ENCODE measurements at places on chromosomes 3 and 15.

DNA sequence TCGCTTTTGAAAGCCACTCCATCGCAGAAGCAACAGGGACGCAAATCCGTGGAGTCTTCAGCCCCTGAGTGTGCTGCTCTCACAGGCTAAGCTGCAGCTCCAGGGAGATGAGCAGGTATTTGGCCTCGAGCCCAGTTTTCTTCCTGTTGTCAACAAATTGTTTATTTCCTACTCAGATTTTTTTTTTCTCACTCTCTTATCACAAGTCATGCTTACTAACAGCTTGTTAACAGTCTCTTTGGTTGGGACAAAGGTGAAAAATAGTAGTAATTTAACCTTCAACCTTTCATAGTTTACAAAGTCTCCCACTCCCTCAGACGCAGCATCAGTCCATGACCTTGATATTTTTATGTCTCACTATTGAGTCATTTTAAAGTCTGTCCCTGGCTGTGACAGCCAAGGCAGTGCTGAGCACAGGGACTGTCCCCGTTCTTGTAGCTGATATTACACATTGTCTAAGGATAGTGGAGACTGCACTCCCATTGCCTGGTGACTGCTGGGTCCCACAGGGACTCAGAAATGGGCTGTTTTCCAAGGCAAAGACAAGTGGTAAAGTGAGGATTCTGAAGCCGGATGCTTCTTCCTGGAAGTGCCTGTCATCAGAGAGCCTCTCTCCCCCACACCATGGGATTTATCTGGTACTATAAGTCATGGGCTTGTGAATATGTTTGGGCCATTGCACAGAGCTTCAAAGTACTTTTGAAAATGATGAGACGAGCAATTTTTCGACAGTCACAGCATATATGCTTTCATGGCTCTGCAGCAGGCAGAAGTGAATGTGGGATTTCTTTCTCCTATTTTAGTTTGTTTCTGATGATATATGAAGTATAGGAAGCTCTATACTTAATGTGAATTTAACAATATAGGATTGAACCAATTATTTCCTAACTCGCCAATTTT, 59.8 kb upstream of the UNC13C start:
- no peak for DNase-seq

DNA sequence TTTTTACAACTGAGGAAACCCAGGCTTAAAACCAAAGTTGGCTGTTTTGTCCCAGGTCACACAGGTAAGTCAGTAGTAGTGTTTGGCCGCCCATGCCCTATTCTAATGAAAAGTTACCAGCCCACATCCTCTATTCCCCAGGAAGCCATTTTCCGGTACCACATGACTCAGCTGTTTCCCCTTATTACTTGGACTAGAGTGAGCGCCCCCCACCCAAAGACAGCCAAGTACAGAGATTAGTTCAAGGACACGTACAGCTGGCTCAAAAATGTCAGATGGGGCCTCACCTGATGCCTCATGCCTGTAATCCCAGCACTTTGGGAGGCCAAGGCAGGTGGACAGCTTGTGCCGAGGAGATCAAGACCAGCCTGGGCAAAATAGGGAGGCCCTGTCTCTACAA, 8.5 kb upstream of the KLHL6 start:
- no peak for DNase-seq

- DNase-seq = no peak
Observed at GRCh38 chr15:76184650-76185035, 124.9 kb downstream of the TMEM266 start.

DNA sequence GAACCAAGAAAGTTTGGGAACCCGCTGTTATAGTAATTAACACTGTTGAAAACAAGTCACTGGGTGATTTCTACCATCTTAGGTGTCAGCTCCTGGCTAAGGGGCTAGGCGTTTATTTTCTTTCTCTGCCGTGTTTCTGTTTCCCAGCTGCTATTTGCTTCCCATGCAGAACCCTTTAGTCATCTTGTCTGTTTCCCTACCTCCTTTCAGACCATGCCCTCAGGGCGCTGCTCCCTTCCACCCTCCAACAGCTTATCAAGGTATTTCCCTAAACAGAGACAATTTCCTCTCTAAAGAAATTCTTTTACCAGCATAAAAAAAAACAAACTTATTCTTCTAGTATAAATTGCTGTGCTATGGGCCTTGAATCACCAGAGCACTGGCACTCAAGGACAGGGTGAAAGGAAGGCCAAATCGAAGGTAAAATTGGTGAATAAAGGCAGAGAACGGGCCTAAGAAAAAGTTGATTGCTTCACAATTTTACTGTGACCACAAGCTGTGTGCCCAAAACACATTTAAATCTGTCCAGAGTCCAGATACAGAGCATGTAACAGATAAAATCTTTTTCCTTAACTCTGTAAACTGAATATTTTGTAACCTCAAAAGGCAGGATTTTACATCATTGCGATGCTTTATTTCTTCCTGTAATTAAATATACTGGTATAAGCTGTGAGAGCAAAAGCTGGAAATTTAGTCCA, 319.2 kb downstream of the ZNF621 start:
- DNase-seq = peak; percentile 31

DNA sequence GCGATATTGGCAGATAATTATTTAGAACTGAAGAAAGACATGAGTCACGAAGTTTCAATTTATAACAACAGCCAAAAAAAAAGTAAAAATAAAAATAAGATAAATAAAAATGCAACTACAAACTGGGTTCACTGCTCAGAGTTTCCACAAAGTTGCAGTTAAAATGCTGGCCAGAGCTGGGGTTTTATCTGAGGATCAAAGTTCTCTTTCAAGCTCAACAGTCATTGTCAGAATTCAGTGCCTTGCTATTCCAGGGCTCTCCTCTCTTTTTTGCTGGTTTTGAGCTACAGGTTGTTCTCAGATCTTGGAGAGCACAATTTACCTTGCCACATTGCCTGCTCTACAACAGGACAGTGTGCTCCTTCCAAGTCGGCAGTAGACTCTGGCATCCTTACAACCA, 60.1 kb downstream of the PYDC2 start:
- DNase-seq = no peak

DNA sequence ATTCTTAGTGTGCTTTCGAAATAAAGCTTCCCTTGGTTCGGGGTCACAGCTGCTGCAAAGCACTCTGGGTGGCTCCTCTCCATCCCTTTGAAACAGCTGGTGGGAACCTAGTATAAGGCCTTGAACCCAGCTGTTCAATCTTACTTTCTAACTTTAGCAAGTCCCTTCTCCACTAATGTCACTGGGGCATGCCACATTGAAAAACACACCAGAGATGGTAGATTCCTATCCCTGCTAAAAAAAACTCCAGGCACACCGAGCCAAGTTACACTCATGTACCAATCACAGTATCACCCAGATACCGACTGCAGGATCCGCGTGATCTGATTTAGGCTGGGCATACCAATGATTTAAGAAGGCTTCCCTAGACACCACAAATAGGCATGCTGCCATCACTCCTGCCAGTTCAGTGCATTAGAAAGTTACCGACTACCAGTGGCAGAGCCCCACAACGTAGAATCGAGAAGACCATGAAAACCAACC, 65.0 kb downstream of the WWTR1 start:
- no peak for DNase-seq

DNA sequence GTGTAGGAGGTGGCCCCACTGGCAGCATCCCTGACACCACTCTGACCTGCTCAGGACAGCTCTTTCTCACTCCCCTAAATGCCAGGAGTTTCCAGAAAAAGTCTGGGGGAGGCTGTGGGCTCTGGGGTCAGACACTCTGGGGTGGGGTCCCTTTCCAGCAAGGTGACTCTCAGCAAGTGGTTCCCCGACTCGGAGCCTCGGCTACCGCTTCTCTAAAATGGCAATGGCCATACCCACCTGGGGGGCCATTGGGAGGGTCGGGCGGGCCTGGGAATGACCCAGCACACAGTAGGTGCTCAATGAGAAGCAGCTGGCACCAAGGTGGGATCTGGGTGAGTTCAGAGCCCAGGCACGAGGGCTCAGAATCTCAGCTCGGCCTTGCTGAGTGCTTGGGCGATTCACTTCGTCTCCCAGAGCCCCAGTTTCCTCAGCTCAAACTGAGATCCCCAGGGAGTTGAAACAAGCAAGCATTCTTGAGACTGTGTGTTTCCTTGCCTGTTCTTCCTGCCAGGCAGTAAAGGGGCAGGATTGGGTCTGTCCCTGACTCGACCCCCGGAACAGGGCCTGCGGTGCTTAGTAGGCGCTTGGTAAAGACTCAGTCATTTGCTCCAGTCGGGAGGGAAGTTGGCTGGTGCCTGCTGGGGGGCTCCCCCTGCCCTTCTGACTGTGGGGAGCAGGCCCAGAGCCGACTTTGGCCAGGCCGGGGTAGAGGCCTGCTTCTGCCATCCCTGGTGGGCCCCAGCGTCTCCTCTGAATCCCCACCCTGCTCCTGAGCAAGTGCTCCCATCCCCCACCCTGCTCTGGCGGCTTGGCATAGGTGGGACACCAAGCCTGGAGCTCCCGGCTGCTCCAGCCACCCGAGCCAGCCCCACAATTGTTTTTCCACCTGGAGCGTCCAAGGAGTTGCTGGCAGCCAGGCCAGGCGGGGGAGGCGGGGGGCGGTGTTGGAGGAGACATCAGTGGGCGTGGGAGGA, 32.9 kb upstream of the FBLN2 start:
- DNase-seq = no peak

- DNase-seq = peak; percentile 47
Observed at GRCh38 chr15:74209997-74210671, 7.5 kb upstream of the STRA6 start.

- DNase-seq = peak; percentile 17
Observed at GRCh38 chr3:57793737-57794187, 37.7 kb downstream of the SLMAP start.

GRCh38 chr15:91122296-91122695, 22.2 kb downstream of the SV2B start:
- no peak for DNase-seq

- DNase-seq = peak; percentile 75
Observed at GRCh38 chr15:35289024-35289617, 204.0 kb upstream of the NANOGP8 start.

GRCh38 chr3:42451116-42451515, 40.7 kb upstream of the LYZL4 start:
- peak; percentile 19 for DNase-seq

DNA sequence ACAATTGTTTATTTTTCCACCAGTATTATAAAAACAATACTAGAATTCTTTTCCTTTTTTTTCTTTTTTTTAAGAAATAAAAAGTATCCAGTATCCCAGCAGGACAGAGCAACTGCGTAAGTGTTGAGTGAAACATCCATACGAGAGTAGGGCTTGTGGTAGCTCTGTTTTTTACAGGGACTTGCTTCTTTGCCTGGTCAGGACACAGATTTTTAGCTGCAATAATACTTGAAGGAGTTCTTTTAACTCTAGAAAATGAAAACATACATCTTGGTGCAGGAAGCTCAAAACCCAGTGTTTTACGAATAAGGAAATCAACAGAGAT, 297.7 kb upstream of the NR2E3 start:
- DNase-seq = no peak

DNA sequence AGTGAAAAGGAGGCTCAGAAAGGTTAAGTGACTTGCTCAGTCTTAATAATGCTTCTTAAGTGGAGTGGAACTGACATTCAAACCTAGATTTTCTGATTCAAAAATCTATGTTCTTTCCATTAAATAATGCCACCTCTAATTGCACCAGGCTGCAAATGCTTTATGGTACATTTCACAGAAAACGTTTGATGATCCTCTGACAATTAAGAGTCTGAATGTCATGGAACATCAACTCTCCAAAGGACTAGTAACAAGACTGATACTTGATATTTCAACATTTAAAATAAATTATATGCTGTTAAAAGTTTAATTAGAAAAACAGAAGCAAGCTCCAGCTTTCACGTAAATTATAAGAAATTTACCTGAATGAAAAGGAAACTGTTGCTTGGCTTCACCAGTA, 151.5 kb downstream of the TBL1XR1 start:
- DNase-seq = no peak

DNA sequence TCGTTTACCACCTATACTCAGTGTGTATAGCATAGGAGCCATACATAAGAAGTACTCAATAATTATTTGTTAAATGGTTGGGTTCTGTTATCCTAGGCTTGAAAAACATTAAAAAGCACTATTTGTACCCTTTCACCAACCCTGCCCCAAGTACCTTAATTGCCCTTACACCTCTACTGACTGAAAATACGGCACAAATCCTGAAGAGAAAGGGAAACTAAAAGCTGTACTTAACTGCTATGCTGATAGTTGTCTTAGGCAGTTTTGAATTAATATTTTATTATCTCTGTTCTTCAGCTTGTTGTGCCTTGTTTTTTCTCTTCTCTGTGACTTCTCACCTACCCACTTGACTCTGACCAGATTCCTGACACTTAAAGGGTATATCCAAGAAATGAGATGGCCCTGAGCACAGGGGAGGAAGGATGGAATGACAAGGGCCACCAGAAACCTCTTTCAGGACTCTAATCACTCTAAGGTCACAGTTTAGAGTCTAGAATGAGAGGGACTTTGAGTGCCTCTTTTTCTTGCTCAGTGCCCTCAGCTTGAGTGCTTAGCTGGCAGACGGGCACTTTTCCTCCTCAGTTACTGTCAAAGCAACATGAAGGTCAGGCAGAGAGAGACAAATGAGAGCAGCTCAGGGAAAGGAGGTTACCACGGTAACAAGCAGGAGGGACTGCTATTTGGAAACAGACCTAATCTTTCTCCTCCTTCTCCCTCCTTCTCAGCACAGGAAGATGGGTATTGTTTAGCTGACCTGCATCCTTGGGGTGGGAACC, 136.5 kb downstream of the ZNF609 start:
- DNase-seq = peak; percentile 58

DNA sequence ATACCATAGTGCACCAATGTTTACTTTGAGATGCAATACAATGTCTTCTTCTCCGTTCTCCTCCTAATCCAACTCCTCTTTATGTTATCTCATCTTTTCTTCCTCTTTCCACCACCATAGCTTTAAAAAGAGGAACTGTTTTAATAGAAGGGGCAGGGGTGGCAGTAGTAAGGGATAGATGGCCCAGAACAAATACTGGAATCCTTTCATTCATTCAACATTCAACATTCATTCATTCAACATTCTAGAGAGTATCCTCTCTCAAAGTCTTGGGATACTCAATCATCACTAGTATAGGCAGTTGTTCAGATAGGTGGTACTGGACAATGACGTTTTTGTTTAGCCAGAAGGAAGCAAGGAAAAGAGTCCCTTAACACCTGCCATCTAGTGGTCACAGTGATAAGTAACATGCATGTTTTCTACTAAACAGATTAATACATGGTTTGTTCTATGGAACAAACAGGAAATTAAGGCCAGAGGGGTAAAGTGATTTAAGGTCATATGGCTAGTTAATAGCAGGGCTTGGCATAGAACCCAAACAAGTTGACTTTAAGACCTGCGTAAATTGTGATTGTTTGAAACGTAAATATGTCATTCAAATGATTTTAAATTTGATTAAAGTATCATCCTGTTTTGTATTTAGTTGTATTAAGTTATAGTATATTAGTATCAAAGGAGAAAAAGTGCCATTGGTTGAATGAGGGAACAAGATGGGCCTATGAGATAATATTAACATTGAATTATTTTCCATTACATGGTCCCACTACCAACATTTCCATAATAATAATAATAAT, 26.9 kb upstream of the EHHADH start:
- peak; percentile 68 for DNase-seq

- no peak for DNase-seq
Observed at GRCh38 chr15:71187078-71187477, 71.8 kb downstream of the THSD4 start.

- DNase-seq = no peak
Observed at GRCh38 chr3:141150081-141150830, 81.4 kb upstream of the PXYLP1 start.
